Cardiac septum (tissue), 1 donor: ENCODE measurements at places on chromosomes 16 and 17. TPM values are rescaled to one million over a fixed set of nuclear protein-coding genes. Genes with fewer than 3 reads are reported as not detected.

DNA sequence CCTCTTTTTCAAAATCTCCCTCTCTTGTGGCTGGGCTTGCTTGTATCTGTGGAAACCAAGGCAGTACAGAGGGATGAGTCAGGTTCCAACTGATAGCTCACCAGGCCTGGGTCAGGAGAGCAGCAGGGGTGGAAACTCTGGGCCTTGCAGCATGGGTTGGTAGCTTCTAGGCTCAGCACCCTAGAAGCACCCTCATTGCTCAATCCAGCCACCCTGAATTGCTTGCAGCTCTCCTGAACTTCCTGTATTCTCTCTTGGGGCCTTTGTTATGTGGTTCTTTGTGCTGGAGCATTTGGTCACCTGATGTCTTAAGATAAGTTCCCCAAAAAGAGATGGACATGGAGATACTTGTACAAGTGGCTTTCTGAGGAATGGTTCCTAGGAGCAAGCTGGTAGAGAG lies 169.4 kb downstream of the IRX5 start:
- DNase-seq = no peak

The KRT15 gene
- total RNA-seq = not detected

GRCh38 chr16:30069611-30070462 lies 4.3 kb downstream of the ALDOA start:
- no peak for DNase-seq

GRCh38 chr16:16890964-16891363 lies 512.0 kb downstream of the NPIPA7 start:
- no peak for DNase-seq

GRCh38 chr16:69762814-69763598 lies 874 bp downstream of the WWP2 start:
- no peak for DNase-seq

GRCh38 chr16:15919331-15919730 lies 30.1 kb upstream of the ABCC1 start:
- DNase-seq = no peak

The KRT14 gene
- total RNA-seq = not detected

DNA sequence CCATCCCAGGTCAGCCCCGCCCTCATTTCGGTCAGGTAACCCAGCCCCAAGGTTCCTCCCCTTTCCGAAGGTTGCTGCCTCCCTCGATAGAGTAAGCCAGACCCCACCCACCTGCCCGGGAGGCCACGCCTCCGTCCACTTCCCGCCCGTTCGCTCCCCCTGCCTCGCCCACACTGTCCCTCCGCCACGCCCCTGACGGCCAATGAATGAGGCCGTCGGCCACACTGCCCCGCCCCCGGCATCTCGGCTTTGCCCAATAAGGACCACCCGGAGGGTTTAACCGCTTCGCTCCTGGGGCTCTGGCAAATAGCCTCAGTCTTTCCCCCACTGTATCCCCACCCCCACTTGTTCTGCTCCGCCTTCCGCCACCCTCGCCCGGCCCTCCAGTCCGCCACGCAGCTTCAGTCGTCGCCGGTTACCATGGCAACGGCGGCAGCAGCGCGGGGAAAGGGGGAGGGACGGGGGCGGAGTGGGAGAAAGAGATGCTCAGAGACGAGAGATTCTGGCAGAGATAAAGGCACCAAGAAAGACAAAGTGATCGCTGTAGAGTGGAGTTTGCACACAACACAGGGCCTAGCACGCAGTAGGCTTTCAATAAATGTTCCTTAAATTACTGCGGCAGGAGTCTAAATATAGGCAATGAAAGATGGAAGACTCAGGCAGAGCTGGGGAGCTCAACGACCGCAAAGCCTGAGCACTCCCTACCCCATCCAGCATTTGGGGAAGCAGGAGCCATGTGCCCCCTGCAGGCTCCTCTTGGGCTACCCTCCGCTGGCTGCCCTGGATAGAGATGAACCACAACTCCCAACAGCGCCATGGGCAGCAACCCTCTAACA lies 5.1 kb downstream of the DLG4 start:
- DNase-seq = peak; percentile 99

- no peak for DNase-seq
Observed at GRCh38 chr17:78272181-78272913, 40.9 kb downstream of the TMEM235 start.

- peak; percentile 55 for DNase-seq
Observed at GRCh38 chr17:29629839-29630238, 7.1 kb upstream of the CORO6 start.

DNA sequence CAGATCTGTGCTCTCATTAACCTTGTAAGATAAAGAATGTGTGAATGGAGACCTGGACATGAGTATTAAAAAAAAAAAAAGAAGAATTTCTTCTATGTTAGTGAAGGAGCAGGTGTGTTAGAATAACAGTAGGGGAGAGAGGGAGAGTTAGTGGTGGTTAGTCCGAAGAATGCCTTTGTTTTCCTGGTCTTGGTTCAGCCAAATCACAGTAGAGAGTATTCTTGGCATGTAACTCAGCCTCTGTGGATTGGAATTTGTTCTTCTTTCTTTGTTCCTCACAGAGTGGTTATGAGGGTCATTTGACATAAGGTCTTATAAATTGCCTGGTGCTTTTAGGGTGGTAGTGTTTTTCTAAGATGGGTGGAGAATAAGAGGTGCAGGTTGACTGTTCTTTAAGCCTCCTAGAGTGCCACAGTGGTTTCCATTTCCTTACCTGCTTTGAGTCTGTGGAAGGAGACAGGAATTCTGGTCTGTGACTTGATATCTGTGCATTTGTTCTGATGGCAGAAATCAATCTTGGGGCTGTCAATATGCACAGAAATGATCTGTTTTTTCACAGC lies 17.6 kb downstream of the NUP93 start:
- DNase-seq = no peak

DNA sequence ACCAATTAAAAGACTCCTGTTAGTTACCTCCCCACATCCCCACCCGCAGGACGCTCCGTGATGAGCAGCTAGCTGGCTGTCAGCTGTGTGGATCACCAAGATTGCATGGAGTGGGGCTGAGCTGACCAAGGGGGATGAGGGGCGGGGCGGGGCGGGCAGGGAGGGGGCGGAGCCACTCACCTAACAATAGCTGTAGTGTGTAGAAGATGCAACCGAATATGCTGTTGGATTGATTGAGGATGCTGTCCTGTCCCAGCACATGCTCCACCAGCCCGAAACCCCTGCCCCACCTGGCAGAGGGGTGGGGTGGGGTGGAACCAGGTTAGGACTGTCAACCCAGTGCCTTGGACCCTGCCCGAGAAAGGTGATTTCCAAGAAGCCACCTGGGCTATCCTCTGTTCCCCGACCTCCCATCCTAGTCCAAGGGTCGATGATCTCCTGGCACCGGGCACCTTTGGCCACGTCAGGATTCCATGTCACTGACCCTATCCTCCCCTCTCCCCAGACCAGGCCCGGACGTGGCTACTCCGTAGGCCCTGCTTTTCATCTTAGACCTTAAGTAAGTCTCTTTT lies 1.4 kb downstream of the VKORC1 start:
- DNase-seq = no peak

The AIPL1 gene
- total RNA-seq = not detected

The RNF43 gene
- total RNA-seq = 1.6 TPM

DNA sequence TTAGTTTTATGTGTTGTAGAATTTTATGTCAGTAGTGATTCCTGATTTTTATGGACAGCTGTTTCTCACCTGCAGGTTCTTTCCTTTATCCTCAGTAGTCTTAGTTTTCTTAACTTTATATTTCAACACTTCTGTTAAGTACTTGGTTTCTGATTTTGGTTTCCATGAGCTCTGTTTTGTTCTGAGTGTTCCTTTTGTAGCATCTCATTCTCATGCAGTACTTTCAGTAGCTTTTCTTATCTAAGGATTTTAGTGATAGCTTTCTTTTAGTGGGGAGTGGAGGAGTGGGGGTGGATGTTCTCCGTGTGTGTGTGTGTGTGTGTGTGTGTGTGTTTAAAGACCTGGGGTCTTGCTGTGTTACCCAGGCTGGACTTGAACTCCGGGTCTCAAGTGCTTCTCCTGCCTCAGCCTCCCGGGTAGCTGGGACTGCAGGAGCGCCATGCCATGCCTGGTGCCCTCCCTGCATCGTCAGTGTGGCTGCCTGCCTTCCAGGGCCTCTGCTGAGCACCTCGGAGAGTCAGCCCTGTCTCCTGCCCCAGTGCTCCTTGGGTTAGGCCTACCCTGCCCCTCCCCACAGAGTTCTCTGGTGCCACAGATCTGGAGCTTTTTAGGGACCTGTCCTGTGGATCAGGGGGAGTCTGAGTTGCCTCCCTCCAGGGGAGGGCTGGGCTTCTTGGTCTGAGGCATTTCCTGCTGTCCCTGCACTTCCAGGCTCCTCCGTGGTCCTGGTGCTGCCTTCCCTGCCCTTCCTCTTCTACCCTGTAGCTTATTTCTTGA lies 4.3 kb upstream of the ZNF750 start:
- no peak for DNase-seq

The WFIKKN1 gene
- 0.40 TPM for total RNA-seq

The DRC3 gene
- 1.9 TPM for total RNA-seq
